ENCODE measurements at places on chromosomes 6 and 20.
A peak's percentile ranks its signal among the peaks of the same experiment; 100 is the strongest.

- no peak for DNase-seq
These were observed 289.3 kb downstream of the KIF16B start for GRCh38 chr20:16283978-16284377.

- no peak for DNase-seq
These were observed 285.5 kb downstream of the KIF16B start for GRCh38 chr20:16287776-16288175.

- no peak for DNase-seq
These were observed 70.6 kb upstream of the EYA4 start for GRCh38 chr6:133170602-133171001.

DNA sequence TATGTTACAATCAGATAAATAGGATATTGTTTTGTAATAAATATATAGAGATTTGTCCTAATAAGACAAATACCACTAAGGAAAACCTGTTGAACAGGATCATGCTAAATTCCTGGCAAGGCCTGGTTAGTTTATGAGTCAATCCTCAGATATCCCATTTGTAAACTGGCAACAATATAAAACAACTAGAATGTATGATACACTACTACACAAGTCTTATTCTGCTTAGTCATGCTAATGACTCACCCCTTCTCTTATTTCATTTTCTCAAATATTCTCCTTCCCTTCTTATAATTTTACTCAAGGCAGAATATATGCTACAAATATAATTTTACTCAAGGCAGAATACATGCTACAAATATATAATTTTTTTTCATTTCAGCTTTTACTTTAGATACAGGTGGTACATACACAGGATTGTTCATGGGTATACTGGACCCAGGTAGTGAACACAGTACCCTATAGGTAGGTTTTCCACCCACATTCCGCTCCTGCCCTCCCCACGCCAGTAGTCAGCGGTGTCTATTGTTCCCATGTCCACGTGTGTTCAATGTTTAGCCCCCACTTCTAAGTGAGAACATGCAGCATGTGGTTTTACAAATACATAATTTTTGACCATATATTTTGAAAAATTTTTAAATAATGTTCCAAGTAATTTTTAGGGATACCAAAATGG, 6.3 kb downstream of the OSER1 start:
- DNase-seq, result peak; percentile 45

DNA sequence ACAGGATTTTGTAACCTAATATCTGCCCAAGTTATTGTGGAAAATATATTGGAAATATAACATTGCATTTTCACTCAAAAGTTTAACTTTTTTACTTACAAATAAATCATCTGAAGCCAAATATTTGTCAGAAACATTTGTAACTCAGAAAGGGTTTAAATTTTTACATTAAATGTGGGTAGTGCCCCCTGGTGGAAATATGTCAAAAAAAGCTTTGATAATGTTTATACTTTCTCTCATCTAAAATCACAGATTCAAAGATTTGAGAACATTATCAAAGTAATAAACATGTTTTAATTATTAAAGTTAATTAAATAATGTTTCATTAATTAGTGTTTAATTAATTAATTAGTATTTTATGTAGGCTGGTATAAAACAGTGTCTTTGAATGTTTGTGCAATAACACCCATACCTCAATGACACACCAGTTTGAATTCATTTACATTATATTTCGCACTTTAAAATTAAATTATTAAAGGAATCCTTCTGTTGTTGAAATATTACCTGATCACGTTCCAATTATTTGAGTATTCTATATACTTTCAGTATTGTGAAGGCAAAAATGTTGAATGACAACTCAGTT, 320.1 kb upstream of the FKBP1C start:
- peak; percentile 25 for DNase-seq

DNA sequence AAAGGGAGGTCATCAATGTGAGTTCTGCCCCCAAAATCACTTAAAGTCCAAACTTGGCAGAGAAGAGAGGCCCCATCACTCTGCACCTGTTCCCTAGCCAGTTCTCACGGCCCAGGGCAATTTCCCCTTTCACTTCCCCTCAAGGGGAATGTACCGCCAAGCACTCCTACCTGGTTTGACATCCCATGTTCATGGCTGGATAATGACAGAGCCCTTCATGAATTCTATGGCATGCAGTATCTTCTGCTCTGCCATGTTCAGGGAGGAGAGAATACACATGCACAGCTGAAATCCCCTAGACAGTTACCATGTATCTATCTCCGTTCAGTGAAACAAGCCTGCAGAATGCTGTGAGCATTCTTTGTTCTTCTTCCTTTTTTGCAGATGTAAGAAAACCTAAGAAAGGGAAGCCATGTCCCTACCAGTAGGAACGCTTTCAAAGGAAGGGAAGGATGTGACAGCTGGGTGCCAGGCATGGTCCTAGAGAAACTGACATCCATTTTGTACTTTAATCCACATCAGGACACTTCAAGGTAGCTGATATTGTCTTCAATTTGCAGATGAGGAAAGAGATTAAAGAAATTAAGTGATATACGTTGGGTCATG, 79.8 kb upstream of the ARID1B start:
- no peak for DNase-seq

DNA sequence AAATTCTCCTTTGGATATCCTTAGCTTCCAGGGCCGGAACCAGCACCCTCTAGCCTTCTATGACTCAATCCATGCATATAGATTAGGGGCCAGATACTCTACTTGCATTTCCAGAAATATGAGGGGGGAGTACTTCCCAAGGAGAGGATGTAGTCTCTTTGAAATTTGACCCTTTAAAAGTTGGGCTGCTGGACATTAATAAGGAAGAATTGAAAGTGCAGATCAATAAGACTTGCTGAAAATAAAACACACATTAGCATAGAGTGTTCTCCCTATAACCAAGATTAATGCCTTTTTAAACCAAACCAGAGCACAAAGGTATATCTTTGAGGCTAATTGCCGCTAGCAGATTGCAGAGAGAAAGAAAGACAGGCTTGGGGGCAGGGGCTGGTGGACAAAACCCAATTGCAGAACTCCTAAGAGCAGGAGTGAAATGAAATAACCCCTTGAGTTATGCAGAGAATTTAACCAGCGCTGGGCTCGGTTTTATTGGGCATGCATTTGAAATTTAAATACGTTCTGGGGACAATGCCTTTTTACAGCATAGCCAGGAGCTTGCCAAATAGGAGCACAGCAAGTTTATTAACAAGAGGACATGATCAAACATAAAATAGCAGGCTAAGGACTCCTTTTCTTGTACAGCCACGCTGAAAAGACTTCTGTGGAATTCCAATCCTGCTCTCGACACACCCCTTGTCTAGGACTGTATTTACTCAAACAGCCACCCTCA, 108.2 kb upstream of the SALL4 start:
- DNase-seq, result no peak

DNA sequence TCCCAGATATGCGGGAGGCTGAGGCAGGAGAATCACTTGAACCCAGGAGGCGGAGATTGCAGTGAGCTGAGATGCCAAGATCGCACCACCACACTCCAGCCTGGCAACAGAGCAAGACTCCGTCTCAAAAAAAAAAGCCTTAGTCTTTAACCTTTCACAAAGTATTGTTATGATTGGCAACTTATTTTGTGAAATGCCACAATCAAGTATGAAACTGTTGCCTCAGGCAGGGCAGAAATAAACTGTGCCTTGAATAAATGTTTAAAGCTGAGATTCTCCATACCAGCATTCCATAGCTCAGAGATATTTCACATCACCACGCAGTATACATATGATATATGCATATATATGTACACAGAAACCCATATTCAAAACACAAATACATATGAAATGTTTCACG, 120.1 kb upstream of the CCDC28A start:
- no peak for DNase-seq

GRCh38 chr6:140202964-140203515, 828.6 kb upstream of the CITED2 start:
- no peak for DNase-seq

- peak; percentile 26 for DNase-seq
These were observed 64.2 kb downstream of the FKBP5 start for GRCh38 chr6:35624341-35625070.

- peak; percentile 69 for DNase-seq
These were observed 23.8 kb downstream of the ADGRF4 start for GRCh38 chr6:47722194-47722593.

GRCh38 chr20:19866070-19866469, 108.0 kb downstream of the RIN2 start:
- DNase-seq, result no peak

DNA sequence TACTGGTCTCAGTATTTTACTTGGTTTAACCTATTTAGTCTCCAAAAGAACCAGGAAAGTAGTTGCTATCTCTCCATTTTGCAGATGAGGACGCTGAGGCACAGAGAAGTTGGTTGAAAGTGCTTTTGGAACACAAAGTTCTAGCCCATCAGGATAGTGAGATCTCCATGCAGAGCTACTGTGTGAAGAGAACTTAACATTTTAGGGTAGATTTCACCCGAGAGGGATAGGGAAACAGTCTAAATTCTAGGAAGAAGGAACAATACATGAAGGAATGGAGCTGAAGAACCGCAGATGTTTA, 65.1 kb downstream of the PHACTR2 start:
- no peak for DNase-seq

GRCh38 chr6:155949256-155949655, 493.6 kb upstream of the NOX3 start:
- DNase-seq, result no peak

GRCh38 chr6:152378169-152378568, 259.0 kb downstream of the SYNE1 start:
- DNase-seq, result no peak

GRCh38 chr20:18722371-18722770, 91.2 kb upstream of the SCP2D1 start:
- DNase-seq, result no peak

DNA sequence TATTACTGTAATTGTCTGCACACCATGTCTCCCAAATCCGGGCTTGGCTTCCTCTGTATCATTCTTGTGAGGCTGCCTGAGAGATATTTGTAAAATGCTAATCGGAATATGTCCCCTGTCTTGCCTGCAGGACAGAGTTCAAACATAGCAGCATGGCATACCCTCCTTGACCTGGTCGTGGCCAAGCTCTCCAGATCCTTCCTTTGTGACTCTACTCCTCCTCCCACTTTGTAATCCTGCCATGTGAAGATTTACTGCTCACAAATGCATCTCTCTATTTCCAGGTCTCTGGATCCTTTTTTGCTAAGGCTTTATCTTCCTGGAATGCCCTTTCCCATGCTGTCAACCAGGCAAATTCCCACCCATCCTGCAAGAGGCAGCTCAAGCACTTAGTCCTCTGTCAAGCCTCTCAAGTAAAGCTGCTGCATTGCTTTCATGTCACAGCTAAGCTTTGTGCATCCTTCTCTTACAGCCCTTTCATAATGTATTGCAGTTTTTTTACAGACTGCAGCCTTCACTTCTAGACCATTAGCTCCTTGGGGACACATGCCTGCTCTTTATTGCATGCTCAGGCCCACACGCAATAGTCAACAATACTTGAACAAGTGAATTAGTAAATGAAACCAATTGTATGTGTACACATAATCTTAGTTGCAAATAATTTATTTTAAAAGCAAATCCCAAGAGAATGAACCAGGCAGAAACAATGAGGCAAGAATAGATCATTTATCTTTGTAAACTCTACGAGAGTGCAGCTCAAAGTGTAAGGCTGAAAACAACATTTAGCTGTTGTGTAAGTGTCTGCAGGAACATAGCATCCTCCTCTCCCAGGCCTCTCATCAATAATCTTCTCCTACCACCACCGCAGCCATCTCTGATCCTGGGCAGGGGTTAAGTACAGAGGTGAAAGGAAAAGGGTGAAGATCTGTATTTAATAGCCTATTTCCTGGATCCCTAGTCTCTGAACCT, 45.8 kb downstream of the HIVEP2 start:
- no peak for DNase-seq

Measured in NB4 (cell line).